ENCODE measurements at places on chromosomes 12 and 14.
A peak's percentile ranks its signal among the peaks of the same experiment; 100 is the strongest.

DNA sequence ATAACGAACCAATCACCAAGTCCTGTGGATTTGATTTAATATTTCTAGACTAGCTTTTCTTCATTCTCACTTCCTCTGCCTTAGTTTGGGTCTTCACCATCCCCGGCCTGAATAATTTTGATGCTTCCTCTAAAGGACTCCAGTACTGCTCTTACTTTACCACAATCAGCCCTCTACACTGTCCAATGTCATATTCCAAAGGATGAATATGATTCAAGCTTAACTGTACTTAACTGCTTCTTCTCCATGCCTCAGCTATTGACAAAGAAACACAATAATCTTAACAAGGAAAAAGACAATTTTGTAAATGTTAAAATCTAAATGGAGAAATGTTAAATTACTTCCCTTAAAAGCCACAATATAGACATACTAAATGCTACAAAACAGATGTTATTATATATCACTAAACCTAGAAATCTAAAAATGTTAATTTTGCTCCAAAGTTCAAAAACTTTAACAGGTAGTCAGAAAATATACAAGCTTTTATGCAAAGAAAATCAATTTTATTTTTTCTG lies 70.2 kb downstream of the STXBP6 start:
- no peak for DNase-seq

DNA sequence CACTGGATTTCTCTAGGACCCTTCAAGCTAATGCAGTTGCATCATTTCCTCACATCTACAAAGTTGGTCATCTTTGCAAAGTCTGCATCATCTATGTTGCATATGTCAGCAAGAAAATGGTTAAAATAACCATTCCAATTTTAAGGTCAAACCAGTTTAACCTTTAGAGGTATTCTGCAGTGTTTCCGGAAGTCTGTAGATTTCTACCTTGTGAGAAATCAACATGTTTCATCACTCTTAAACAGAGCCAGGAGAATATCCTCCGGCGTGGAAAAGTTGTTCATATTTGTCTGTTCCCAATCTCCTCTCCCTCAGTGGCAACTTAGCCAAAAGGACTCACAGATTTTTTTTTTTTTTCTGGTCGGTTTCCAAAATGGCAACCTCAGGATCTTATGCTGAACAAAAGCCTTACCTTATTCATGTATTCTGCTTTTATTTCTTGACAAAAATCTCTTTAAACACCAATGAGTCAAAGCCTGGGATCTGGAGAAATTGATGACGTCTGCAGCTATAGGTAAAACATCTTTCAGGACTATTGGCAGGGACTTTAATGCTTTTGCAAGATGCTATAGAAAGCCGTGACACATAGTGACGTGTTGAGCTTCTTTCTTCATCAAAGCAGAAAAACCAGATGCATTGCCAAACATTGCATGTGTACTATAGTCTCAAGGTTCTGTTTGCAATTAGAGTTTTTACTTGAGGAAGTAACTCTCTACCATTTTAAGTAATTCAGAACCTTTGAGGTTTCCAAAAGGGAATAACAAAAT lies 16.0 kb upstream of the CDK17 start:
- no peak for DNase-seq

GRCh38 chr14:29618323-29619067 lies 309.2 kb downstream of the PRKD1 start:
- no peak for DNase-seq

- DNase-seq: no peak
These were observed 17.5 kb downstream of the RASSF3 start for GRCh38 chr12:64627771-64628170.

- no peak for DNase-seq
These were observed 23.9 kb downstream of the NID2 start for GRCh38 chr14:52044791-52045522.

GRCh38 chr14:53703457-53703856 lies 253.2 kb downstream of the BMP4 start:
- no peak for DNase-seq

DNA sequence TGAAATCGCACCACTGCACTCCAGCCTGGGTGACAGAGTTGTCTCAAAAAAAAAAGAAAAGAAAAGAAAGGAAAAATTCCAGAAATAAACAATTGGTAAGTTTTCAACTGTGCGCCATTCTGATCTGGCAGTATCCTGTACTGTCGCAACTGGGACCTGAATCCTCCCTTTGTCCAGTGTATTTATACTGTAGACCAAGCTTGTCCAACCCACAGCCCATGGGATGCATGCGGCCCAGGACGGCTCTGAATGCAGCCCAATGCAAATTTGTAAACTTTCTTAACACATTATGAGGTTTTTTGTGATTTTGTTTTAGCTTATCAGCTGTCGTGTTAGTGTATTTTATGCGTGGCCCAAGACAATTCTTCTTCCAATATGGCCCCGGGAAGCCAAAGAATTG lies 84.7 kb downstream of the TMCC3 start:
- no peak for DNase-seq

DNA sequence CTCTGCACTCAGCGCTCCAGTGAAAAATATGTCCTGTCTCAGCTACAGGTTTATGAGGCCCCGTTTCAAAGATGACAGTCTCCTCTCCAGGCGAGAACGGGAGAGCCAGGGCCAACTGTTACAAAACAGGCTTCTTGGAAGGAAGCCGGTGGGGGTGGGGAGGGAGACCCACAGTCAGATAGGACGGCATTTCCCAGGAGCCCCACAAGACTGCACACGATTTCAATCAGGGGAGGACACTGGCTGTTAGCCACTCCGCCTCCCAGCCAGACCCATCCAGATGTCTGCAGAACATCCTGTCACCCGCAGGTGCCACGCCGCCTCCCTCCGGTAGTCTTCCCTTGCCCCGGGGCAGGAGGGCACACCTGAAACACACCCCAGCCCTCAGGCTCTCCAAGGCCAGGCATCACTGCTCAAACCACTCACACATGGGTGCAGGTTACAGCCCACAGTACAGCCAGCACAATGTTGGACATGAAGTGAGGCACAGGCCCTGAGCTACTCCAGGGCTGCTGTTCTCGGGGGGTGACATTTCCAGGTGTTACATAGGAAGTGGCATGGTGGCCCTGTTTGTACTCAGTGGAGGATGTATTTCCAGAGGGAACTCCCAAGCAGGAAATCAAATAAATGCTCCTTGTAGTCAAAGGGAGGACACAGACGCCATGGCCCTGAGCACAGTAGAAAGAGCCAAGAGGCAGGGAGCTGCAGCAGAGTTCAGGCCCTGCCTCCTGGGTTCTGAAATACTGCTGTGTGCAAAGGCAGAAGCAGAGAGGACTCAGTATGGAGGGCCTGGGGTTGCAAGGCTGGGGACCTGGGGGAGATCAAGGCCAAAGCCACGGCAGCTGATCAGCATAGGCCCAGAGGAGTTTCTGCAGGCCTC lies 138.1 kb downstream of the BCL11B start:
- no peak for DNase-seq

DNA sequence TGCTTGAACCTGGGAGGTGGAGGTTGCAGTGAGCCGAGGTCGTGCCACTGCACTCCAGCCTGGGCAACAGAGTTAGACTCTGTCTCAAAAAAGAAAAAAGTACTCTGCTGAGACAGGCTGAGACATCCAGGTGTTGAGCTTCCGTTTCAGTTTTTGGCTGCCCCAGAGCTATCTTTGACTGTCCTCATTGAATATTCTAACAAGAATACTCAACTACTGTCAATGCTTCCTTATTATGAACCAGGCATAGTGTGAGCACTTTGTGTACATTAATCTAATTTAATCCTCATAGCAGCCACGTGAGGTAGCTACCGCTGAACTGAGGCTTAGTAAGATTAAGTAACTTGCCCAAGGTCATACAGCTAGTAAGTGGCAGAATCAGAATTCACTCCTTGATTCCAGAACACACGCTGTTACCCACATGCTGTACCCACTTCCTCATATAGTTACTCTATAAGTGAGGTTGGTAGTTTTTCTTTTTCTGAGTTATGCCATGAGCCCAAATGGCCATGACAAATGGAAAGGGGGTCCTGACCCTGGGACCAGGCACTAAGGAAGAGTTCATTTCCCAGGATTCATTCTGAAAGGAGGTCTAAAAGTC lies 11.3 kb downstream of the ALDH1L2 start:
- no peak for DNase-seq

- DNase-seq: peak; percentile 3
These were observed 324 bp downstream of the POLE start for GRCh38 chr12:132686825-132687210.

- no peak for DNase-seq
These were observed 308.4 kb downstream of the BCL11B start for GRCh38 chr14:98963610-98964009.

- DNase-seq: no peak
These were observed at the start of the genes FOXA1 and TTC6 for GRCh38 chr14:37594971-37595808. TSS of gene FOXA1 (minus strand) at chr14:37595249. CDS start at chr14:37594972, 277 bp downstream. TSS of gene TTC6 (plus strand) at chr14:37595629. CDS start at chr14:37622065, 26,436 bp downstream.

Measured in T-helper 2 cell (primary cell).